ENCODE measurements at places on chromosomes 1 and 21. TPM values are rescaled to one million over a fixed set of nuclear protein-coding genes. Genes with fewer than 3 reads are reported as not detected.

Gene CEP104
- total RNA-seq, result 53.6 TPM

Gene SLAMF9
- total RNA-seq, result not detected

Gene RHBG
- not detected for total RNA-seq

Gene CELA3B
- total RNA-seq, result 1.8 TPM

Gene NEGR1
- total RNA-seq, result 50.3 TPM

- no peak for DNase-seq
Observed at GRCh38 chr1:56522680-56523079, 56.7 kb downstream of the PLPP3 start.

GRCh38 chr1:152497273-152497672 is 13.3 kb upstream of the LCE5A start:
- no peak for DNase-seq

DNA sequence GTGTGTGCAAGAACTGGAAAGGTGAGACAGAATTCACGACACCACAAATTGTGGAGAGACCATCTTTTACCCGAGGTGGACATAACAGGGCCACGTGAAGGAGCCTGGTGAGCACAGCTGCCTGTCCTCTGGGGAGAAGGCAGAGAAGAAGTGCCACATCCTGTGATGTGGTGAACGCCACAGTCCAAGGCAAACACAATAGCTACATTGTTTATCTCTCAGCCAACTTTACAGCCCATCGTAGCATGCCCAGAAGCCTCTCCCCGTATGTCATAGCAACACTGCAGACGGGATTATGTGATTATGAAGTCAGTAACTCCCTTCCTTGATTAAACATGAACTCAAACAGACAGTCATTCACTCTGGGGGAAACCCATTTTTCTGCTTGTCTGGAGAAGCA is 612.2 kb downstream of the SMYD3 start:
- DNase-seq, result no peak

DNA sequence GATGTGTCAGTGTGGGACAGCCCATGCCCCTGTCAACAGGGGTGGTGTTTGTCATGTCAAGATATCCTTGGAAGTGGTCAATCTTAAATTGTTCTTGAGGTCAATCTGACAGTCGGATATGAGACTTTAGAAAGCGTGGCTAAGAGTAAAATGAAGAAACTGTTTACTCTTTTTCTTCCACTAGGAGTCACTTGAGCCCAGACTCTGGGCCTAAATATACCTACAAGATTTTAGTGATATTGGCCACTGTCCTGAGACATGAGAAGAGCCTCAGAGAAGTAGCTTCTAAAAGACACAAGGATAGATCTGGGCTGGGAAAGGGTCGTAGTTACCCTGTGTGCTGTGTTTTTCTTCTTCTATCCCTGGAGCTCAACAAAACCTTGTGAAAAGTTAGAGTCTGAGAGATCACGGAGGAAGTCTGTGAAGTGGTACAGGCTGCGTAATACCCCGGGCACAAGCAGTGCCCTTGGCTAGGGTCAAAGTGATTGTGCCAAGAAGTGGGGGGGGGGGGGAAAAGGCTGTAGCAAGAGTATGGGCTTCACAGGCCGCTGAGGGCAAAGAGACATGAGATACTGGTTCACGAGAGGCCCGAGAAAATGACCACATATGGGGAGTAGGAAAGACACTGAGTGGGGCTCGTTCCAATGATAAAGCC is 355.2 kb upstream of the GREM2 start:
- no peak for DNase-seq

DNA sequence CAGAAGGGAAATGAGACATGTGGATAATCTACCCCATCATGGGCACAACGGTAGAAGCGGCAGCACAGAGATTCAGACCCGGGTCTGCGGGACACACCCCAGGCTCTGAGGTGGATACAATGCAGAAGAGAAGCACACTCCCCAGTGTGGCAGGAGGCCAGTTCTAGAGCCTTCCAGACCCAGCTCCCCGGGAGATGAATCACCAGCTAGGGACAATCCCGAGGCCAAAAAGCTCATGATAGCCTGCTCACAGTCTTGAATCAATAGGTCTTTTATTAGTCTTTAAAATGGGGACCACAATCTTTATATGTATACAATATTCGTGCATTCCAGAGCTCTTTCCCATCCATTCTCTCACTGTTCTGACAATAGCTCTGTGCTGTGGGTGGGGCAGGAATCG is 57.3 kb upstream of the DIRAS3 start:
- DNase-seq, result no peak

DNA sequence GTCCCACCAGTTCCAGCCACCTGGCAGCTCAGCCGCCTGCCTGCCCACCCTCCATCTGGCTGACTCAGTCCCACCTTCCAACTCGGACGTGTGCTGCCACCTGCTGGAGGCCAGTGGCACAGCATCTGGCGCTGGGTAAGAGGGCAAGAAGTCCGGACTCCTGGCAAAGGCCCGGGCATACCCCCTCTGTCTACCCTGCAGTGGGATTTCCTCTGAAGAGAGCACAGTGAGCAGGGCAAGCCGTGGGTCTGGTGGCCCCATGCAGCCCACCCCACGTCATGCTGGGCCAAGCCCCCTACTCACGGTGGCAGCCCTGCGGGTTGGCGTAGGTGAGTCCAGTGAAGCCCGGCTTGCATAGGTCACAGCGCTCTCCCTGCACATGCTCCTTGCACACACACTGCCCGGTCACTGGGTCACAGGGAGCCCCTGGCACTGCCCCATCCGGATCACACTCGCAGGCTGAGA is 24.5 kb downstream of the LAMB3 start:
- DNase-seq, result peak; percentile 91

DNA sequence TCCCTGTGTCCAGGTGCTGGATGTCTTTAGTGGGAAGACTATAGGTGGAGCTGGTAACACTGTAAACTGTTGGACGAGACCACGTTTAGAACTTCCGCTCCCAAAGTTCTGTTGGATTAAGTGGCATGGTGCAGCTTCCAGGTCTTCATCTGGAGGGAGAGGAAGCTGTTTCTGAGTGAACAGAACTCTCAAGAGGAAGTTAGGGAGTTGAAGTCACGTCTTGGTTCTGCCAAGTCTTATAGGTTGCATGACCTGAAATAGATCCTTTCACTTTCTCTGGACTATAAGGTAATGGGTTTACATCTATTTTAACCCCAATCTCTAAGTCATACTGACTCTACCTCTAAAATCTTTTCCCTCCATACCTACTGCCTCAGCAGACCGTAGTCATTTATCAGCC is 97.4 kb upstream of the TNR start:
- no peak for DNase-seq

DNA sequence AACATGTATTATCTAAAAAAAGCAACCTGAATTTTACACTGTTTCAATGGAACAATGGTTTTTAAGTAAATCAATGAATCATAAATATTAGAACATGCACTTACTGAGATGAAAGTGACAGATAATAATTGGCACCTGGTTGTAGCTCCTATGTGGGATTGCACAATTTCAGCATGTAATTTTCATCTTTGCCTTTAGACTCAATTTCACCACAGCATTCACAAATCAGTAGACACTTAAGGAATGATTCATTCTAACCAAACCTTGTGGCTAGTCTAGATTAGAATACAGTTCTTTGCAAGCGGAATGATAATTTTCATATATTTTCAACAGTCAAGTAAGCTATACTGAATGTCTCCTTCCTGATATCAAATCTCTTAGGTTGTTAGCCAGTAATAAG is 853.4 kb downstream of the KCNT2 start:
- DNase-seq, result no peak

Measured in aorta (tissue), 5 donors.